ENCODE measurements at places on chromosomes 12 and 14.

DNA sequence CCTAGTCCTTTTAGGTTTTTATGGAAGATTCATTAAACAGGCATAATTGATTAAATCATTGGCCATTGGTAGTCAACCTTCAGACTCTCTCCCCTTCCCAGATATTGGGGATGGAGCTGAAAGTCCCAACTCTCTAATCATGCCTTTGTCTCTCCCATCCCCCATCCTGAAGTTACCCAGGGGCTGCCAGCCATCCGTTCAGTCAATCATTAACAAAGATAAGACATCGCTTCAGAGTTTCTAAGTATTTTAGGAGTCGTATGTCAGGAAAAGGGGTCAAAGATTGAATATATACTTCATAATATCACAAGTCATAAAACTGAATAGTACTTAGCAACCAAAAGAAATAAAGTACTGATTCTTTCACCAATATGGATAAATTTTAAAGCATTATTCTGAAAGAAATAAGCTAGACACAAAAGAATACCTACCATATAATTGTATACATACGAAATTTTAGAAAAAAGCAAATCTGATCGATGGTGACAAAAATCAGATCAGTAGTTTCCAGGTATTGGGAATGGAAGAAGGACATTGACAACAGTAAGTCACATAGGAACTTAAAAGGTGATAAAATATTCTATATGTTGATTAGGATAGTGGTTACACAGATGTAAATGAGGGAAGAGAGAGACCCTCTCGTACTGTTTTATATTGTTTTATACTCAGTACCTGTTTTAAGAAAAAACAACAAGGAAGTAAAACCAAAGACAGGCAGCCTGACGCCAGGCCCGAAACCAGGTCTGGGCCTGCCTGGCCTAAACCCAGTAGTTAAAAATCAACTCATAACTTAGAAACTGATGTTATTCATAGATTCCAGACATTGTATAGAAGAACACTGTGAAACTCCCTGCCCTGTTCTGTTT, 414.4 kb downstream of the DAD1 start:
- DNase-seq: no peak

- no peak for DNase-seq
These were observed 12.4 kb downstream of the FBRSL1 start for GRCh38 chr12:132502149-132502881.

DNA sequence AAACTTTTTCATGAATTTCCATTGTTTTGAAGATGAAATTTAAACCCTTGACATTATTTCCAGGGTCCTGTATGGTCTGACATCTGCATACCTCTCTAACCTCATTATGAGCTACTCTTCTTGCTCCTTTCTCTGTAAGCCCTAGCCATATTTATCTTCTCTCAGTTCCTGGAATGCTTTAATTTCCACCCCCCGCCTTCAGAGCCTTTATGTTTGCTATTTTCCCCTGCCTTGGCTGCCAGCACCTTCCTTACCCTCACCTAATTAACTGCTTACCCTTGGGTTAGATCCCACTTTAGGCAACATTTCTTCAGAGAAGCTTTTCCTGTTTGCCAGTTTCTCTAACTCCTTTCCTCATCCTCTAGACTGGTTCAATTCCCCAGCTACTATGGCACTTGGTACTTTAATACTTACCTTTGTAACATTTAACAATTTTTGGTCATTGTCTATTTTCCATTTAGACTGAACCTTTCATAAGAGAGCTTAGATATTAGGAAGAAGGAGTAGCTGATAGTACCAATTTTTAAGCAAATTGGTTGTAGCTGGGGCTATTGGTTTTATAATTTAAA, 6.0 kb downstream of the STYX start:
- no peak for DNase-seq

GRCh38 chr14:100078216-100078803, 13.1 kb downstream of the EVL start:
- no peak for DNase-seq

GRCh38 chr12:2053691-2054090, 904 bp downstream of the CACNA1C start:
- no peak for DNase-seq
